ENCODE measurements at places on chromosomes 11 and 22.

GRCh38 chr11:86676010-86676409 lies 3.6 kb upstream of the ME3 start:
- H3K4me3 ChIP-seq: no peak overlapping the region
- no peaks in the 10 kb centered on the region for H3K36me3 ChIP-seq
- no peaks in the 10 kb centered on the region for H3K27me3 ChIP-seq
- no peak for DNase-seq

DNA sequence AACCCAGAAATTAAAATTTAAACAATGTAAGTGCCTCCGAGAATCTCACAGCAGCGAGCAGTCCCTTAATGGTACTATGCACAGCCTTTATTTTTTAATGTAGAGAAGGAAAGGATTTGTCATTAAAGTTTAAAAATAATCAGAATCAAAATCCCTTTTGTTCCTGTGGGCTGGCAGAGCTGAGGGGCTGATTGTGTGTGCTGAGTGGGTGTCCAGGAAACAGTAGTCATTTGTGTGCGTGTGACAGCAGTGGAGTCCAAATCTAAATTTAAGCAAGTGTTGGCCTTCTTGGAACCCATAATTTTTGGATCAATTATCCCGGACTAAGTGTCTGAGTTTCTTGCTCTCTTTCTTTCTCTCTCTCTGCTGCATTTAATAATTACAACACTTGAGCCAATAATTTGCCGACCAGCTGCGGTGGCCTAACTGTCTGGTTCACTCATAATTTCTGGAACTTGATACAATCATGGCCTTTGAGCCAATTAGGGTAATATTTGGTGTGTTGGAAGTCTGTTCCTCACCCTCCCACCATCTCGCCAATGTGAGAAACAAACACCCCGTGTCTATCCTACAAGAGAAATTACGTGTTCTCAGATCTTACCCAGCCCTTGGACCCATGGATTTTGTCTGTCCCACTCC lies 528.0 kb downstream of the SOX6 start:
- no peaks in the 10 kb centered on the region for H3K36me3 ChIP-seq
- DNase-seq: no peak
- H3K27me3 ChIP-seq: no peaks in the 10 kb centered on the region
- no peaks in the 10 kb centered on the region for H3K4me1 ChIP-seq
- H3K4me3 ChIP-seq: no peak overlapping the region

DNA sequence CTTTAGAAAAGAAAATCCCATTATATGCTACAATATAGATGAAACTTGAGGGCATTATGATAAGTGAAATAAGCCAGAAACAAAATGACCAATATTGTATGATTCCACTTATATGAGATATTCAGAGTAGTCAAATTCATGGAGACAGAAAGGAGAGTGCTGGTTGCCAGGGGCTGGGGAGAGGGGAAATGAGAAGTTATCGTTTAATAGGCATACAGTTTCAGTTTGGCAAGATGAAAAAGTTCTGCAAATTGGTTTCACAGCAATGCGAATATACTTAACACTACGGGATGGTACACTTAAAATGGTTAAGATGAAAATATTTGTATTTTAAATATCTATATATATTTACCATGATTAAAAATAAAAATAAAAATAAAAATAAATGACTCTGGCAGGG lies 31.1 kb upstream of the RDX start:
- H3K27ac ChIP-seq: no peak overlapping the region
- H3K4me3 ChIP-seq: no peak overlapping the region
- H3K27me3 ChIP-seq: no peaks in the 10 kb centered on the region
- no peak for DNase-seq
- H3K36me3 ChIP-seq: no peaks in the 10 kb centered on the region

DNA sequence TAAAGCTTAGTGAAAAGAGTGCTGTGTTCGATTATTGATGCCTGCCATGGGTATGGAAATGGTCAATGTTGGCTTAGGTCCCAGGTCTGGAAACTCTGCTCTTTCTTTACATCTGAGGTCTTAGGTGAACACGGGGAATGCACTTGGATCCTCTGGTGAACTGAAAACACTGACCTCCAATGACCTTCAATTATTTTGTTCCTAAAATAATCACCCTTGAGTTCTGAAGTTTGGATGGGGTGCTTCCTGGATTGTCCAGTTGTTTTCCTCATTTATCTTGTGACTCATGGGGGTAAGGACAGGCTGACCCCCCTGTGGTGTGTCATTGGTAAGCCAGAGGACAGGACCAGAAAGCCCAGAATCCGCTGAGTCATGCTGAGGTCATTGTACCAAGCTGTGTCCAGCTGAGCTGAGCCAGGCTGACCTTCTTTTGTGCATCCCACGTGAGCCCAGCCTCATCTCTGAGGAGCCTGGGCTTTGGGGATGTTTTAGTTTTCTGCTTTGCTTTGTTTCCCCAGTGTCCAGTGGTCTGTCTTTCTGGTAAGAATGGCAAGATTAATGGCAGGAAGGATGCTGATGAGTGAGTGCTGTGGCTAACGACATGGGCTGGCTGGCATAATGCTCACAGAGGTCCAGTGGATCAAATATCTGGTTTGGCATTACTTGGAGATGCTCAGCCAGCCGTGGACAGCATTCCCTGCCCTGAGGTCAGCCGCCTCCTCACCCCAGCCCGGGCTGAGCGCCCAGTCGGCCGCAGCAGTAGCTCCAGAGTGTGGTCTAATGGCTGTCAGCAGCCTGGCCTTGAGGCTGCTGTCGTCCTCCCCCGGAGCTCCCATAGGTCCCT lies 35.6 kb downstream of the AMPD3 start:
- H3K4me1 ChIP-seq: no peaks in the 10 kb centered on the region
- no peak overlapping the region for H3K27ac ChIP-seq
- no peaks in the 10 kb centered on the region for H3K27me3 ChIP-seq

DNA sequence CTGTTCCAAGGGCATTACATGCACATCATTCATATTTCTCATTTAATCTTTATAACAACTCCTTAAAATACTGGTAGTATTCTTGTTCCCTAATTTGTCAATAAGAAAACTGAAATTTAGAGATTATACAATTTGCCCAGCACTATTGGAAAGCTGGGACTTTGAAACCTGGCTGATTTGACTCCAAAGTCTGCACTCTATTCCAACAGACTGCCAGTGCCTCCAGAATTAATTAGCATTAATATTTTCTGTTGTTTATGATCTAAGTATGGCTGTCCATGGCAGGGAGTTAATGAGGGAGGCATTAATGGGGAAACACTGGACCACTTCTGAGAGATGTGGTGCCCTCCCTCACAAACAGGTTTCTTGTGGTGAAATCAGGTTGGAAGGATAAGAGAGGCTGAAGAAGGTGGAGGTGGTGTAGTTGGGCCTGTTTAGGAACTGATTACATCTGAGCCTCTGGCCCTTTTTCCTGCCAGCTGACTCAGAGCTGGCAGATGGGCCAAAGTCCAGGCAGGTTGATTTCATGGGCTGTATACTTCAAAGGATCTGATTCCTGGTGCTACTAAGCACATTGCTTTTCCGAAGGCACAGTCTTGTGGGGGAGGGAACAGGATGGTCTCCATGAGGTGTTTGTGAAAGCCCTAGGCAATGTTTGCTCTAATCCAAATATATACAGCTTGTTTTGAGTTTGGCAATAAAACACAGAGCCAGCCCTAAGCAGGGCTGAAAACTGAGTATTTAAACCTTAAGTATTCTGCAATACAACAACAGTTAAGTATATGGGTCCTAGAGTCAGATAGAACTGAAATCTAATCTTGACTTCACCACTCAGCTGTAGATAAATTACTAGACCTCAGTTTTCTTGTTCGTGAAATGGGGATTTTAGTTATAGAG lies 21.0 kb upstream of the RAB30 start:
- no peak overlapping the region for H3K4me3 ChIP-seq
- no peaks in the 10 kb centered on the region for H3K27me3 ChIP-seq
- no peak for DNase-seq
- H3K36me3 ChIP-seq: no peaks in the 10 kb centered on the region

GRCh38 chr11:10575346-10576034 lies 7.0 kb upstream of the LYVE1 start:
- no peaks in the 10 kb centered on the region for H3K27me3 ChIP-seq
- DNase-seq: no peak
- no peak overlapping the region for H3K27ac ChIP-seq
- H3K4me1 ChIP-seq: no peaks in the 10 kb centered on the region
- no peaks in the 10 kb centered on the region for H3K36me3 ChIP-seq
- H3K4me3 ChIP-seq: no peak overlapping the region

GRCh38 chr11:47912843-47913437 lies 64.8 kb upstream of the NUP160 start:
- H3K36me3 ChIP-seq: no peaks in the 10 kb centered on the region
- H3K4me1 ChIP-seq: peaks cover 22% of the 10 kb centered on the region
- H3K27ac ChIP-seq: no peak overlapping the region
- no peaks in the 10 kb centered on the region for H3K27me3 ChIP-seq

DNA sequence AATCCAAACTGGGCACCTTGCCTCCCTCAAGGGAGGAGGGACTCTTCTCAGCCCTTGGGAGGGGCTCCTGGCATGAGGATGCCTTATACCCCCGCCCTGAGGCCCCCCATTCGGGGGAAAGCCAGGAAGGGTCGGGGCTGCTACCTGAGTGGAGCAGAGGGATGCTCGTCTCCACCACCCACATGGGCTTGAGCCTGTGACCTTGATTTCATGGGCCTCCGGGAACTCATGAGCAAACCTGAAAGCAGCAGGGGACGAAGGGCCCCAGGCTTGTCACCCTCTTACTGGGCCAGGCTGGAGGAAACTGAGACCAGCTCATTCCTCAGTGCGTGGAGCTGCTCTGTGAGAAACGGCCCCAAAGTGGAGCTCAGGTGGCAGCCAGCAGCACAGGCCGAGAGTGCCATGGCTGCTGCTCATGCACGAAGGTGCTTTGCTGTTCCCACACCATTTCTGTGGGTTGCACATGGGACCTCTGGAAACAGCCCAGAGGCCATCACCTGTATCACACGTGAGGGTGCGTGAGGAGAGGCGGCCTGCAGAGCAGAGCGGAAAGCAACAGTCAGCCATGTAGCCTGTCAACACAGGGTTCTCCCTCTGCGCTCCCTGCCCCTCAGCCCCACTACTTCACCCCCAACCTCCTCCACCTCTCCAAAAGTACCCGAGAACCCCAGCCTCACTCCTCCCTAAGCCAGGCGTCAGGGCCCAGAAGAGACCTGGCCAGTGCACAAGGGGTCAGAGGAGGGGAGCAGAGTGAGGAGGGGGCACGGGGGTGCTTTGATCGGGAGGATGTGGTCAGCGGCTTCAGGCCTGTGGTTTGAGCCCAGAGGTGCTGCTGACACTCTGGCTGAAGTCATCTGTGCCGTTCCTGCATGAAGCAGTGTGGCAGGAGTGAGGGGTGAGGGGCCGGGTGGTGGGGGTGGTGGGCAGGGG lies 14.1 kb upstream of the IL2RB start:
- H3K4me3 ChIP-seq: no peak overlapping the region
- DNase-seq: no peak
- no peaks in the 10 kb centered on the region for H3K36me3 ChIP-seq
- H3K4me1 ChIP-seq: peaks cover 89% of the 10 kb centered on the region
- H3K27me3 ChIP-seq: no peaks in the 10 kb centered on the region

DNA sequence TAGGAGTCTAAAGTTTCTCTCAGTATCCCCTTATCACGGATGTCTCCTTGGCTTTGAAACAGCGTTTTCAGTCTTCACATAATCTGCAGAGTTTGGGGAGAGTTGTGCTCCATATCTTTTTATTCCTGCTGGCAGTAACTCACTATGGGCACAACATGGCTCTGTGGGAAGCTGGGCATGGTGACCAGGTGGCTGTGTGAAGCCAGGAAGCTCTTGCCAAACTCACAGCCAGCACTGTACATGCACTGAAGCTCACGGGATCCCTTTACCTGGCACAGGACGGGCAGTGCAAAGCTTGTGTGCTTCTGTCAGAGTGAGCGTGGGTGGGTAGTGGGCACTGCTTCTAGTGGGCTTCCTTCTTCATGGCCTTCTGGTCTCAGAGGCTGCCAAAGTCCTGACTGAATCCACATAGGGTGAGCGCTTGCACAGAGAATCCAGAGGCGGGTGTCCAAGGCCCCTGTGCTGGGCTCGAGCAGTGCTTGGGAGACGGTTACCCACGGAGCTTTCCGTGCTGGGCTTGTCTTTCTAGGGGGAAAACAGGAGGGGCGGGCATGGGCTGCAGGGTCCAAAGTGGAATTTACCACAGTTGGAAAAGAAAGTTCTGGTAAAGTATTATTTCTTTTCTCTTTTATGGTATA lies 10.8 kb upstream of the KDM4E start:
- H3K27ac ChIP-seq: no peak overlapping the region
- DNase-seq: no peak
- H3K4me1 ChIP-seq: no peaks in the 10 kb centered on the region
- no peak overlapping the region for H3K4me3 ChIP-seq
- peaks cover 3% of the 10 kb centered on the region for H3K27me3 ChIP-seq

DNA sequence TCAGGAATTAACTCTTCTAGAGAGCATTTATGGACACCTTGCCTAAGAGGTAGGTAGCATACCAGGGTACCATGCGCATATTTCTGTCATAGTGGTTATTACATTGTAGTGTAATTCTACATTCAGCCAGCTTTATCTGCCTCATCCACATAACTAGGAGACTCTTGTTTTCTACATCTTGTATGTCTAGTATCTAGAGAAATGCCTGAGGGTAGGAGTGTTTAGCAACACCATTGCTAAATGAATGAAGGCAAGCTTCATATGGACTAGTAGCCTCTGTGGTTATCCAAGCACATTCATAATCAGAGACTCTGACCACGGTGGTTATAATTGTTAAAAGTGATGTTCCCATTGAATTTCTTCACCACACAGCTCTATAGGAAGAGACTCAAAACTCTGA lies 107.9 kb downstream of the NTM start:
- no peak for DNase-seq
- no peak overlapping the region for H3K27ac ChIP-seq
- no peaks in the 10 kb centered on the region for H3K27me3 ChIP-seq
- H3K4me3 ChIP-seq: no peak overlapping the region
- no peaks in the 10 kb centered on the region for H3K4me1 ChIP-seq
- H3K36me3 ChIP-seq: no peaks in the 10 kb centered on the region

DNA sequence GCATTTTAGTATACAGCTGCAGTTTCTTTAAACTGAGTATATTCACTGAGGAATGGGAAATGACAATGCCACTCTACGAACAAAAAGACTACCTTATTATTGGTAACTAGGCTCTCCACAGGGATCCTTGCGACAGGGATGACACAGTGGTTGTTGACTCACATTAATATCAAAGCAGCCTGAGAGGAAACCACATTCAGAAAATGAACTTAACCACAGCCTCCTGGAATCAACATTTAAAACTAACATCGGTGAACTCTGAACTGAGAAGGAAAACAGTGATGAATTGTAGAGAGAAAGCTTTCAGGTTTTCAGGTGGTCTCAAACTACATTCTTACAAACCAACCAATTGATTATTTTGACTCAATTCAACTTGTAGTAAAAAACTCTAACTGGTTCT lies 90.3 kb upstream of the MTMR2 start:
- H3K27ac ChIP-seq: no peak overlapping the region
- DNase-seq: peak; percentile 75
- H3K27me3 ChIP-seq: no peaks in the 10 kb centered on the region
- peaks cover 54% of the 10 kb centered on the region for H3K4me1 ChIP-seq
- peak overlapping the region; percentile 33 for H3K4me3 ChIP-seq
- no peaks in the 10 kb centered on the region for H3K36me3 ChIP-seq

- no peak for DNase-seq
- H3K4me3 ChIP-seq: no peak overlapping the region
- no peaks in the 10 kb centered on the region for H3K27me3 ChIP-seq
- H3K36me3 ChIP-seq: no peaks in the 10 kb centered on the region
- H3K27ac ChIP-seq: no peak overlapping the region
These were observed 8.3 kb downstream of the TST start for GRCh38 chr22:37010976-37011375.

- no peaks in the 10 kb centered on the region for H3K27me3 ChIP-seq
- no peak overlapping the region for H3K4me3 ChIP-seq
- no peaks in the 10 kb centered on the region for H3K36me3 ChIP-seq
- H3K27ac ChIP-seq: no peak overlapping the region
- no peaks in the 10 kb centered on the region for H3K4me1 ChIP-seq
These were observed 89.2 kb downstream of the GALNT18 start for GRCh38 chr11:11532574-11532973.

- H3K36me3 ChIP-seq: no peaks in the 10 kb centered on the region
- no peak for DNase-seq
- no peak overlapping the region for H3K4me3 ChIP-seq
- H3K4me1 ChIP-seq: no peaks in the 10 kb centered on the region
These were observed 74.7 kb downstream of the MN1 start for GRCh38 chr22:27726686-27727449.

All from CD8-positive, alpha-beta memory T cell (primary cell).